ENCODE measurements at places on chromosomes 7 and 10.

GRCh38 chr10:71351628-71352319 lies 32.7 kb downstream of the SLC29A3 start:
- DNase-seq, result no peak

- DNase-seq, result no peak
Measured at GRCh38 chr10:102280397-102281101, 35.2 kb downstream of the GBF1 start.

DNA sequence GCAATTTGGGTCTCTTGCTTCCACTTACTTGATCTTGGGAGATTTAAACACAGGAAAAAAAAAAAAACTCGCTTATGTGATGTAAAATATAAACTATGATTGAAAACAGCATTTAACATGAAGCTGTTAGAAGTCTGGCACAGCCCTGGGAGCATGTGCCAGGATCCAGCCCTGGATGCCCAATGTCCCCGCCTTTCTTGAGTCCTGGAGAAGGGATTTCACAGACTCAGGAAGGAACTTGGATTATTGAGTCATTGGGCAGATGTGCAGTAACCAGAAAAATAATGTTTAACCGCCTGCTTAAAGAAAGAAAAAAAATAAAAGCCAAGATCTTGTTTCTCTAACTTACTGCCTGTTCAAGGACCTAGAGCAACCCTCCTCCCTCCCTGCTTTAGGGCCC lies 3.7 kb upstream of the JCAD start:
- no peak for DNase-seq

GRCh38 chr10:87878664-87879459 lies 15.4 kb downstream of the PTEN start:
- no peak for DNase-seq

- DNase-seq, result peak; percentile 27
Measured at GRCh38 chr7:90119178-90119971, 34.9 kb upstream of the STEAP1 start.

- DNase-seq, result no peak
Measured at GRCh38 chr10:7045891-7046599, 364.8 kb downstream of the SFMBT2 start.

GRCh38 chr10:131902211-131902610 lies 1.4 kb downstream of the PPP2R2D start:
- no peak for DNase-seq

- no peak for DNase-seq
Measured at GRCh38 chr7:7427363-7427762, 108.3 kb downstream of the COL28A1 start.

DNA sequence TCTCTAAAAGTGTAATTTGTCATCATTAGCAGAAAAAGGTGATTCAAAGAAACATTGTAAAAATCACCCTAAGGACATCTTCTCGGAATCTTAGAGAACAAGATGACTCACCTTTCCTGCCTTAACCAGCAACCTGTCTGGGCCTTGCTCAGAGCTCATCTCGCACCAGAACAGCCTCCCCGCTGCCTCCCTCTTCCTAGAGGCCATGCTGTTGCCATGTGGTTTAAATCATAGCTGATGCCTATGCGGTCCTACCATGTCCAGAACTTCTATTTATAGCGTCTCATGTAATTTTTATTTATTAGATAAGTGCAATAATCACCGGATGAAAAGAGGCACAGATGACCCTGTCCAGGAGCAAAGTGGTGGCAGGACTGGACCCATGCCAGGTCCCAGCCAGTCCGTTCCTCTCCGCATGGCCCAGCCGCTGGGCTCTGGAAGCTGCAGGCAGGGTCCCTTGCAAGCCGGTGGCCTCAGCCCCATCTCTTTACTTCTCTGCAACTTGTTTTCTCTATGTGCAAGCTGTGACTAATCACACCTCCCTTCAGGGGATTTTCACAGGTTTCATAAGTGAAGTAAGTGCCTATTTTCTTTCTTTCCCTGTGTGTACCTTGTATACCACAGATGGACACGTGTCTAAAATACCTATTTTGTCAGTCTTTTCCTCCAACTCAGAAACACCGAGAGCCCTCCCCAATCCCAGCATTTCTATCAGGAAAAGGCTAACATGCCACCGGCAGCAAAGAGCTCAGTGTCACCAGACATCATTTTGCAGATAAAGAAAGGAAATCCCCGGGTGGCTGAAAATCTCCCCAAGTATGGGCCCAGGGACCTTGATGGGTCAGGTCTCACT lies 27.1 kb downstream of the KLF6 start:
- DNase-seq, result no peak

- no peak for DNase-seq
Measured at GRCh38 chr7:134834689-134835462, 55.4 kb downstream of the CALD1 start.

DNA sequence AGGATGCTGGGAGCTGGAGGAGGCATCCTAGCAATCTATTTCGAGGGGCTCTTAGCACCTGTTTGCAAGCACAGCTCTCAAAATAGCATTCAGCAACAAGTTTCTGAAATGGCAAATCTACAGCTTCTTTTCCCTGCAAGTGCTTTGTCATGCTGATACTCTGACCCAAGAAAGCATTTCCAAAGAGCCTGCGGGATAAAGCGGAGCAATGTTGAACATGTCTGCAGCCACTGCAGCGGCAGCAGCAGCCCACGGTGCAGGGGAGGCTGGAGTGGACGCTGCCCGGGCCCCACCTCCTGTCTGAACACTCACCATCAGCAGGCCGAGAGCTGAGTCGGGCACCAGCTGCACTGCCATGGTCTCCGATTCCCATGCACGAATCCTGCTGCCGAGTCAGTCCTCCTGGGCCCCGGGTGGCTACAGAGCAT lies 964 bp downstream of the FRMD4A start:
- no peak for DNase-seq

GRCh38 chr10:113880236-113880635 lies 25.8 kb downstream of the NHLRC2 start:
- DNase-seq, result no peak

- DNase-seq, result no peak
Measured at GRCh38 chr7:96330193-96330592, 8.3 kb upstream of the SLC25A13 start.

- DNase-seq, result no peak
Measured at GRCh38 chr10:113099431-113100183, 149.6 kb downstream of the TCF7L2 start.

- no peak for DNase-seq
Measured at GRCh38 chr7:43553999-43554398, 28.9 kb upstream of the STK17A start.

GRCh38 chr10:24315211-24315610 lies 106.3 kb downstream of the KIAA1217 start:
- DNase-seq, result no peak

DNA sequence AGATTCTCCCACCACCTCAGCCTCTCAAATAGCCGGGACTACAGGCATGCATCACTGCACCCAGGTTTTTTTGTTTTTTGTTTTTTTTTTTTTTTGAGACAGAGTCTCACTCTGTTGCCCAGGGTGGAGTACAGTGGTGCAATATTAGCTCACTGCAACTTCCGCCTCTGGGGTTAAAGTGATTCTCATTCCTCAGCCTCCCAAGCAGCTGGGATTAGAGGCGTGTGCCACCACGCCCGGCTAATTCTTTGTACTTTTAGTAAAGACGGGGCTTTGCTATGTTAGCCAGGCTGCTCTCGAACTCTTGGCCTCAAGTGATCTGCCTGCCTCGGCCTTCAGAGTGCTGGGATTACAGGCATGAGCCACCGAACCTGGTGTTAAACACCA lies 107.5 kb upstream of the KIF5B start:
- no peak for DNase-seq

DNA sequence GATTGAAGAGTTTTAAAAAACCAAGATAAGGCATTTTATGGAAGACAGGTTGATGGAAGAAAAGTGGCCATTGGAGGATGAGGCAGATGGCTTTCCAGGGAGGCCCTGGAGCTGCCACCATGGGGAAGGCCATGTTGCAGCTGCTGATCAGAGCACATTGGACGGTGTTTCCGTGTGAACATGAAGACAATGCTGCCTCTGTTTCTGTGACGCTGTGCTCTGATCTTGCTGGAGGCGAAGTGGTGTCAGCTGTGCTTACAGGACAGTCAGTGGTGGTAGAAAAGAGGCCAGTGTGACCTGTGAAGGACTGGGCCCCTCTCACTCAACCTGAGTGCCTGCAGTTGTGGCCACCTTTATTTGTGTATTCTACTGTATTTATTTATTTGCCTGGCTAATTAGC lies 132.9 kb downstream of the FAM204A start:
- DNase-seq, result no peak

- DNase-seq, result no peak
Measured at GRCh38 chr7:28166982-28167715, 13.4 kb downstream of the JAZF1 start.

DNA sequence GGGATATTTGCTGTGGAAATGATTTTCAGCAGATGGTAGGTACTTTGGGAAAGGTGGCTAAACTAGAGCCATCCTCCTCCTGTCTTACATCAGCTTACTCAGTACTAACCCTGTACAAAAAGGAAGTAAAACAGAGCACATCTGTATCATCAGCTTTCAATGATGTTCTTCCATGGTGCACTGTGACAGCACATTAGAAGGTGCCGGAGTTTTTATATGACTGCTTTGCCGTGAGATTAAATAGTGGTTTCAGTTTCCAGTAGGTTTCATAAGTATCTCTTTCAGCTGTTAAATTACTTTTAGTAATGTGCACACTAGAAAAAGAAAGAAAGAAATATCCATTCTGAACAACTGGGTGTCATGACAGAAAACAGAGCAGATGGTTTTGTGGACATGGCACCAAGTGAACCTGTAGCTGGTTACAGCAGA lies 86.5 kb downstream of the ARID5B start:
- no peak for DNase-seq

- no peak for DNase-seq
Measured at GRCh38 chr7:36161996-36162395, 8.9 kb downstream of the EEPD1 start.

DNA sequence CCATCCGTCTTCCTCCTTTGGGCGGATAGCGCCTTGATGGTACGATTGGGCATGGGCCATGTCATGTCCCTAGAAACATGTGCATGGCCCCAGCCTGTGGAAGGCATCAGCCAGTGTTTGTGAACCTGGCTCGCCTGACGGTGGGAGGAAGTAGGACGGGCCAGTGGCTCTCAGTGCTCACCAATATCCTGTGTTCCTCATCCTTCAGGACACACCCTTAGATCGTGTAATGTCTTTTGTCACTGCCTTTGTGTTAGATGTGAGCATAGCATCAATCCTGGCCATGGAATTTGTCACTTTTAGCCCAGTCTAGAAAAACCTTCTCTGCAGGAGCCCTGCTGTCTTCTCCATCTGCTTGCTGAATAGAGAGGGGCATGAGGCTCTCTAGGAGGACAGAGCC lies 77.6 kb downstream of the PFKFB3 start:
- no peak for DNase-seq

DNA sequence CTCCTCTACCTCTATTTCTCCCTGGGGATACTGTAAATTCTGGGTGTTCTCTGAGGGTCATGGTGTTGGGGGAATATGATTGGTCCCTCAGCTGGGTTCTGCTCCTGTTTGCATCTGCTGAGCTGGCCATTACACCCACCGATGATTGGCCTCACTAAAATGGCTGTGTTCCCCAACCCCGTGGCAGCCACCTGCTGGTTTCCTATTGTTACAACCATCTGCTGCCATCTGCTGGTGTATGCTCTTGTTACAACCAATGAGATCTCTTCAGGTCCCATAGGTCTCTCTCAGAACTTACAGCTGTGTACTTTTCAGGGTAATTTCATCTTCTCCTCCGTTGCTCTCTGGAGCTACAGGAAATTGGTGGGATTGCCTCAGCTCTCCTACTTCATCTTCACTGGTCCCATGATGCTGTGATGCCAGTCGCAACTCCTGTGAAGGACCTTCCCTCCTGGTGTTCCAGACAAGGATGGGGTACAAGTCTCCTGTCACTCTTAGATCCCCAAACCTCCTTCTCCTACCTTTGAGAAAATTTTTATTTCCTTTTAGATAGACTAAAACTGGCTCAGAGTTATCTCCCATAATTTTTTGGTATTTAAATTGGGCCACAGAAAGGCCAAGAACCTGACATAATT lies 303.5 kb upstream of the SMIM30 start:
- DNase-seq, result peak; percentile 26

GRCh38 chr10:64086083-64086767 lies 565.0 kb downstream of the REEP3 start:
- no peak for DNase-seq

DNA sequence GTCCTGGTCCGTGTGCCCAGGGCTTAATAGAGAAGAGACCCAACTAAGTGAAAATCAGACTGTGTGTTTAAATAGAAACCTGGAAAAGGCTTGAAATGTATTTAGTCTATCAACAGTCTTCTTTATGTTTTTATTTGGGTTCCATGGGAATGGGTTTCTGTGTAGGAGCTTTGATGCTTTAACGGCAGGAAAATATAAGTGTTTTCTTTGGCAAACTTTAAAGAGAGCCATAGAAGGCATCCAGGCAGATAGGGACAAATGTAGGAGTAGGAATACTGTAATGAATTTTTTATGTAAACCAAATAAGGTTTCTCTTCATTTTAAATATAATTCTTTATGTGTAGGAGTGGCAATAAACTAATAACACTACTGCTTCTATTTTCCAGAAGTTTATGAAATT lies 989.0 kb downstream of the GATA3 start:
- no peak for DNase-seq

DNA sequence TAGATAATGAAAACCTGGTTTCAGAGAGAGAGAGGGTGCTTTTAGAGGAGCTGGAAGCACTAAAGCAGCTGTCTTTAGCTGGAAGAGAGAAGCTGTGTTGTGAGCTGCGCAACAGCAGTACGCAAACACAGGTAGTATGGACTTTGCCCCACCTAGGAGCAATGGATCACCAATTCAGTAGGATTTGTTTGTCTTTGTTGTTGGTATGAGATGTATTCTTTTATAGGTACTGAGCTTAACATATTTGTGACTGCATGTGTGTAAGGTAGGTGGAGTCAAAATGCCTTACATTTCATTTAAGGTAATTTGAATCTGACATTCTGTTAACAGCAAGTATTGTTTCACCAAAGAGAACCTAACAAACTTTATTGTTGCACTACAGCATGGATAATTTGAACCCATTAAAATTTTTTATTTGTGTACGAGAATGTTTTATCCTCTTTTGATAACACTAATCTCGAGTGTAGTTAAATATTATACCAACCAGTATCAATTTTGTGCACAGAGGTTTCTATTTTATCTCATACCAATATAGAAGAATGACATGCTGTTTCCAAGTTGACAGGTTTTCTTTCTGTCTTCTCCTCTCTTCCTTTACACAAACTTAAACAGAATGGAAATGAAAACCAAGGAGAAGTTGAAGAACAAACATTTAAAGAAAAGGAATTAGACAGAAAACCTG lies 92.1 kb downstream of the CYP51A1 start:
- no peak for DNase-seq

DNA sequence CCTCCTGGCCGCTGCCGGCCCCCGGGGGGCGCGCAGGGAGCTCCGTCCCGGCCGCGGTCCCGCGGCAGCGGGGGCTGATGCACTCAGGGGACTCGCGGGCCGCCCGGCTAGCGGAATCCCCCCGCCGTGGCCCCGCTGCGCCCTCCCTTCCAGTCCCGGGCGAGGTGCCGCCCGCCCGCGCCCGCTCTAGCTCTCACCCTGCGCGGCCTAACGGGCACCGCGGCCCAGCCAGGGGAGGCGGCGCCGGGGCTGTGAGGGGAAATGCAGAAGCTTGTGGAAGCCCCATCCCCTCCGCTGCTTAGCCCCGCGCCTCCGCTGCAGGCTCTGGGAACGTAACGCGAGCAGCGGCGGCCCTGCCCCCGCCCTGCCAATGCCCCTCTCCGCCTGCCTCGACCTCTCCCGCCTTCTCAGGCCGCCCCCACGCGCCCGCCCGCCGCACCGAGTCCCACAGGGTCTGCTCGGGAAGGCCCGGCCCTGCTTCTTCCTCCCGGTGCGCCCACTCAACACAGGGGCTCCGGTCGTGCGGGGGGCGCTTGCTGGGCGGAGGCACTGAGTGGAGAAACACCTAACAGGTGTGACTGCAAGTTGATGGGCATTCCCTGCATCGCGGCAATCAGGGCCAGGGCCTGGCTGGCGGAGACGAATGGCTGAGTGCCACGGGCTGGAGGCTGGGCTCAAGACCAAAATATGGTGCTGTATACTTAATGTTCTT lies 384 bp upstream of the TMEM229A start:
- no peak for DNase-seq
